ENCODE measurements at places on chromosomes 1 and 21.

DNA sequence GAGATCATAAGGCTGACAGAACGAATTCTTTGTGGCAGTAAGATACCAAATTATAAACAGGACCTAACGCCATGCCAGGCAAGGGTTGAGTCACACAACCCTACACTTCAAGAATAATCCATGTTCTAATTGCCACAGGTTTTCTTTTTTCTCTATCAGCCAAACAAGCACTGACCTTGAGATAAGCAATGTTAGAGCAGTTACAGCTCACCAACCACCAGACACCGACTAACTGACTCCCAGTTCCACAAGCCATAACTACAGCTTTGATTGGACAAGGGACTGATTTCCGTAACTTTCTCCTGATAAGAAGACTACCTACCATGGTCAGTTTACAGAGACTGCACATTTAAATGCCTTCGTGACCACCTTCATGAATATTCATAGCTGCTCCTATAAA lies 149.6 kb downstream of the PTPRU start:
- DNase-seq, result no peak

- DNase-seq, result no peak
Measured at GRCh38 chr1:216960716-216961115, 237.5 kb upstream of the ESRRG start.

- DNase-seq, result no peak
Measured at GRCh38 chr1:63269571-63269970, 52.8 kb upstream of the FOXD3 start.

GRCh38 chr1:89129911-89130310 lies 4.0 kb upstream of the GBP2 start:
- no peak for DNase-seq

- DNase-seq, result peak; percentile 28
Measured at GRCh38 chr1:191206513-191207207, 729.0 kb upstream of the BRINP3 start.

- no peak for DNase-seq
Measured at GRCh38 chr1:14181191-14181795, 417.2 kb upstream of the KAZN start.

DNA sequence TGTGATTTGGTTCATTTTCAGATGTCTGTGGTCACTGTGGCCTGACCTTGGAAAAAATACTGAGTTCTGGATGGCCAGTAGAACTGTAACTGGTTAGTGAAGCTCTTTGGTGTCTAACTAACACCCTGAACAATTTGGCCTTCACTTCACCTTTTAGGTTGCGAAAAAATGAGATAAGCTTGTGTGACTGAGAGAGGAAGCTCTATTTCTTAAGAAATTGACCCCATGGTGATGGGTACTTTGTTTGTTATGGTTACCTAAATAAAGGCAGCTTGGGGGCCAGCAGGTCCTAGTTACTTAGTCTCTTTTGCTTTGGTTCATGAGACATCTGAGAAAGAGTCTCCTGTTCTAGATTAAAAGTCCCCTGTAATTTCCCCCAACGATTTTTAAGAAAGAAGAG lies 181.6 kb downstream of the ZNF326 start:
- DNase-seq, result peak; percentile 2

DNA sequence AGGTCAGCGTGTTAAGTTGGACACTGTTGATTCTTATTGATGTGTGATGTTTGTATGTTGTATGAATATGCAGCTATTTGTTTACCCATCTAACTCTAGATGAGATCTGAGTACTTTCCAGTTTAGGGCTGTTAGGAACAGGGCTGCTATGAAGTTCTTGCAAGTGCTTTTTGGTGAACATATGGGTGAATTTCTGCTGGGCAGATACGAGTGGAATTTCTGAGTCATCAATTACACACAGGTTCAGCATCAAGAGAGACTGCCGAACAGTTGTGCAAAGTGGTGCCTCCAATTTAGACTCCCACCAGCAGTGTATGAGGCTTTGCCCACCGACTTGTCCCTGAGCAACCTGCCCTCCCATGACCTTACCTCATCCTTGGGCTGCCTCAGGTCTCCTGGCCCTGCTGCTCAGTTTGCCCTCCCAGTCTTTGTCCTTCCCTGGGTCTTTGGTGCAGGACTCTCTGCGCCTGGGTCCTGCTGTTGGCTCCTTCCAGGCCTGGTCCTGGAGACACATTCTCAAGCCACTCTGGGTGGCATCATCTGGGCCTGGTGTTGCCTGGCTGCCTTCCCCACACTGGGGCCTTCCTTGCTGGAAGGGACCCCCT lies 343.6 kb downstream of the PTPRU start:
- DNase-seq, result peak; percentile 50

DNA sequence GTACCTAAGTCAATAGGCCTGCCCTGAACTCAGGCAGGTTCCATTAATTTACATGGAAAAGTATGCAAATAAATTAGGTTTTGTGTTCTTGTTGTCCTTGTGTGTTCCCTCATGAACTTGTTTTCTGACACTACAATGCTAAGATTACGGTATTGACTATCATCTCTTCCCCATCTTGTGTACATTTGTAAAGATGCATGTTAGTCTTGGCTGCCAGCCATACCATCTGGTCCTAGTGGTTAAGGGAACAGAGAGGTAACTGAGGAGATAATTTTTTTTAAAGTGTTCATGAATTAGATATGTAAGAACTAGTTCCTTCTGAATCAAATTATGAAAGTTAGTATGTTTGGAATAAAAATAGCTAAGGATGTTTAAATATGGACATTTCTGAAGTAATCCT lies 167.6 kb upstream of the ADAMTS5 start:
- DNase-seq, result peak; percentile 4

- no peak for DNase-seq
Measured at GRCh38 chr1:154327466-154328317, 2.4 kb downstream of the ATP8B2 start.

DNA sequence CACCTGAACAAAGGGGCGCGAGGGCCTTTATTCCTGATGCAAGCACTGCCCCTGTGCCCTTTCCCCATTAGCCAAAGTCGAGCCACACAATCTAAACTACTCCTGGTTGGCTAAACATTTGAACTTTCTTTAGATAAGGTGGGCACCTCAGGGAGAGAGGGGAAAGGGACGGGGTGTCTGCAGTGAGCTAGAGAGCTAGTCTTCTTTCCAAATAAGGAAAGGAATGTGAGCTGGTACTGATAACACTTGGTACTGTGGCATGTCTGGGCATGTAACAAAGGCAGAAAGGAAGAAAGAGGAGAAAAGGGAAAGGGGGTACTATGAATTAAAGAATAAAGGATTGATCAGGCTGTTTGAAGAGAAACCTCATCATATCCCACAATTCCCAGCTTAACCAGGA lies 62.8 kb downstream of the OVGP1 start:
- peak; percentile 6 for DNase-seq

- peak; percentile 42 for DNase-seq
Measured at GRCh38 chr1:117166076-117166475, 44.5 kb upstream of the TRIM45 start.

DNA sequence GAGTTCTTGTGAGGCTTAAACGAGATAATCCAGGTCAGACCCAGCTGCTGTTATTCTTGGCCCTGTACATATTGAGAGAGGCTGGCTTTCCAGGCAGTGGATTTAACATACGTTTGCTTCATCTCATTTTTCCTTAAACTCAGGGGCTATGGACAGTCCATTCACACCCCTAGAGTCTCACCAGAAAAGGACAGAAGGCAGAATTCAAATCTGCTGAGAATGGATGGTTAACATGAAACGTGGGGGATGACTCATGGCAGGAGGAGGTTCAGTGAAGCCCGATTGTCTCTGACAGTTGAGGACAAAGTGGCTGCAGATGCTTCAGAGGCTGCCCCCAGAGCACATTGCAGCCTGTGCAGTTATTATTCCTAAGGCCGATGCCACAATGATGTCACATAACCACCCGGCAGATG lies 39.5 kb downstream of the TGFB2 start:
- peak; percentile 48 for DNase-seq

- DNase-seq, result no peak
Measured at GRCh38 chr21:25636727-25637126, 2.3 kb upstream of the JAM2 start.

DNA sequence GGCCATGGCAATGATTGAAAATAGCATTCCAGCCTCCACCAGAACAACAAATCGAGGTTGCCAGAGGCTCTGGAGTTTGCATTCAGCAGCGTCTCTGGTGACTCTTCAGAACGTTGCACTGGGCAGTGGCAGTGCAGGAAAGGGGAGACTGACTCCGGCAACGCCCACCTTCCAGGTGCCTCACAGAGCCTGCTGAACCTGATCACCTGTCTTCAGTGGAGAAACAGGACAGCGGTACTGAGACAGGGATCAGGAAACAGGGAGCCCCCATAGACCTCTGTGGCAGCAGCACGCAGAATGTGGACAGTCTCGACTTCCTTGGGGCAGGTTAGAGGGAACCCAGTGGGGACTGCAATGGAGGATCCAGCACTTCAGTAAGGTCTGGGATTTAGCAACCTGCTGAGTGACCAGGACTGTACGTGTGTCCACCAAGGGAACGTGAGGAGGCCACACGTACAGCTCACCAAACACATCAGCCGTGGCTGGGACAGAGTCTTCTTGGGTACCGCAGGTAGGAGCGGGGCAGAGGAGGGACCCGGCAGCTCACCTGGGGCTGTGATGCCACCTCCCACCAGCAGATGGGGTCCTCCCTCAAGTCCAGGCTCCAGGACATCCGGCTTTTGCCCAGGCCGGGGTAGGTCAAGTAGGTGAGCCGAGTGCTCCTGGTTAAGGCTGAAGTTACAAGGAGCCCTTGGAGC lies 128.6 kb downstream of the PRDM2 start:
- no peak for DNase-seq

GRCh38 chr1:59062743-59063142 lies 234.2 kb upstream of the FGGY start:
- peak; percentile 85 for DNase-seq

DNA sequence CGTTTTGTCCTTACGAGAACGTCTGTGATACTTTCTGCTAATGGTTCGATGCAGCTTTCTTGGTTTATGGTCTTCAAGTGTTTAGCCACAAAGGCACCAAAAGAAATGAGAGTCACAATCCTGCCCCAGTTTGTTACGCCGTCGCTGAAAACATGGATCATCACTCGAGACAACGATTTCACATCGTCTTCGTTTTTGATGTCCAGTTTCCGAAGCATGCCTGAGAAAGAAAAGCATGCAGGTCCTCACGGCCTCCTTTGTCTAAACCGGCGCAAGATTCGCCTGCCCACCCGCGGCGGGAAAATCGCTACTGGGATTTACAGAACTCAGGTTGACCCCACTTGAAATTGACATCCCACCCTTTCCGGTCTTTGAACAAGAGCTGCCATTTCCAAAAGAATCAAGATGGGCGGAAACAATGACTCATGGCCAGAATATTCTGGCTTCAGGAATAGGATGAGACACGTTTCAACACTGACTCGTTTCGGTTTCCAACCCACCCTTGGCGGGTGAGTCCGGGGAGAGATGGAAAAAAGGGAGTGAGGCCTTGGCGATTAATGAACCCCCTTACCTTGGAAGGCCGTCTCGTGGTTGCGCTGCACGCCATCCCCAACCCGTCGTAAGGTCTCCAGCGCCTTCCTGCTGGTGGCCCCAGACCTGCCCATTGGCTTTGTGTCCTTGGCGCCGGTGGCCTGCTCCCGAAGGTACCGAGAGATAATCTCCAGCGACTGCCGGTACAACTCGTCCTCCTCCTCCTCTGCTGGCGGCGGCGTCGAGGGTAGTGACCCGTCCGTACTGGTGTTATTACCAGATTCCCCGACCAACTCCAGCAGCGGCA lies 919 bp downstream of the MCL1 start:
- peak; percentile 93 for DNase-seq

- DNase-seq, result no peak
Measured at GRCh38 chr1:146021050-146021445, 487 bp downstream of the HJV start.

DNA sequence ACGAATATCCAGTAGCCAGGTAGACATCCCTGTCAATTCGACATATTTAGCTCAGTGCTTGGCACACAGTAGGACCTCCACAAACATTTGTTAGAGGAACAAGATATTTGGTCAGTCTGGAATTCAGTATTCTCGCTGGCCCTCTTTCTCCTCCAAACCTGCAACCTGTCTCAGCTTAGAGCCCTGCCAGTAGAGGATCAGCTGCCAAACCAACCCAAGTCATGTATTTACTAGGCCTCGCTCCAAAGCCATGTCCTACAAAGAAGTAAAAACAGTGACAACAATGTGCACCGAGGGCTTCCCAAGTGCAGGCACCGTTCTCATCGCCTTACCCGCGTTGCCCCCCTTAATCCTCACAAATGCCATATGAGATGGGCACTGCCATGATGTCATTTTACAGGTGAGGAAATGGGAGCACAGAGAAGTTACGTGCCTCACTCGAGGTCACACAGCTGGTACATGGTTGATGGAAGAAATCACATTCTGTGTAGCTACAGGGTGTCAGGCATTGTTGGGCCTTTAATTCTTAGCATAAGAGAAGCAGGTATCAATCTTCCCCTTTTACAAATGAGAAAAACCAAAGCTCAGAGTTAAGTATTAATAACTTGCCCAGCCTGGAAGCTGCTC lies 26.0 kb upstream of the CDCA8 start:
- DNase-seq, result no peak

- peak; percentile 36 for DNase-seq
Measured at GRCh38 chr1:207962716-207963426, 51.9 kb upstream of the CD34 start.

DNA sequence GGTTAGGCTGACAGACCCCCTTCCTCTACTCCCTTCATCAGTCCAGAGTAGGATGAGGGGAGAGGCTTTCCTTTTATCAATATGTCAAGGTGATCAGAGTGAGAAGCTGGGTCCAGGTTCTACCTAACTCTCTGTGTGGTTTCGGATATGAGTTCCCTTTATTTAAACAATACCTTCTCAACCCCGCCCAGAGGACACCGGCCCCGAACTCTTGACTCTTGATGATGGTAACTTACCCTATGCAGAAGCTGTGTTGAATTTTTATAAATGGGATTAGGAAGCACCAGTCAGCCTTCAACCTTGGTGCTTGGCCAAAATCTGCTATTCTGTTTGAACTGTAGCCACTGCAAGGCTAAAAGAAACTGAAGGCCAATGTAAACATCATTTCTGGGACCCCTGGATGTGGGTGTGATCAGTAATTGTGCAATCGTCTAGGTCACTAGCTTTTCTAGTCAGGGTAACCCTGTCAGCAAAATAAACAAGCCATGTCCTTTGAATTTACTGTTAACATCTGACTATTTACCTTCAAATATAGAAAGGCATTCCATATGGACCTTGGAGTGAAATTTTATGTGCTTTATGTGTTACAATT lies 398.3 kb downstream of the SEC16B start:
- DNase-seq, result peak; percentile 51

GRCh38 chr1:48930011-48930410 lies 153.3 kb upstream of the BEND5 start:
- no peak for DNase-seq

DNA sequence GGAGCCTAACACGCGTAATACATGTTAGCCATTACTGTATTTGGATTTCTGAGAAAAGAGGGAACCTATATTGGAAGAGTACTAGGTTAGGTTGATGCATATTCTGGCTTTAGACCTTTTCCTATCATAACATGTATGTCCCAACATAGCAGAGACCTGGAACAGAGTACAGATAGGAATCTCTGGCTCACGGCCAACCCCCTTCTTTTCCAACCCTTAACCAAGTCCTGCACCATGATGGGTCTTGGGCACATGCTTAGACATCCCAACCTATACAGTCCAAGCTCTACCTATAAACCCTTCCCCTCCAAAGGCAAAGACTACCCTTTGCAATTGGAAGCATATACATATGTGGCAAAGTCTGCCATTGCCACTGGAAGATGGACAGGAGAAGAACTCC lies 227.9 kb downstream of the TM2D1 start:
- DNase-seq, result no peak

- no peak for DNase-seq
Measured at GRCh38 chr1:25854554-25854953, 4.7 kb downstream of the AUNIP start.
